ENCODE measurements at places on chromosomes 16 and 17.
A peak's percentile ranks its signal among the peaks of the same experiment; 100 is the strongest.

- no peak for DNase-seq
These were observed 470.2 kb downstream of the PMP22 start for GRCh38 chr17:14794961-14795360.

- no peak for DNase-seq
These were observed 178.9 kb downstream of the C16orf95 start for GRCh38 chr16:87138316-87138715.

DNA sequence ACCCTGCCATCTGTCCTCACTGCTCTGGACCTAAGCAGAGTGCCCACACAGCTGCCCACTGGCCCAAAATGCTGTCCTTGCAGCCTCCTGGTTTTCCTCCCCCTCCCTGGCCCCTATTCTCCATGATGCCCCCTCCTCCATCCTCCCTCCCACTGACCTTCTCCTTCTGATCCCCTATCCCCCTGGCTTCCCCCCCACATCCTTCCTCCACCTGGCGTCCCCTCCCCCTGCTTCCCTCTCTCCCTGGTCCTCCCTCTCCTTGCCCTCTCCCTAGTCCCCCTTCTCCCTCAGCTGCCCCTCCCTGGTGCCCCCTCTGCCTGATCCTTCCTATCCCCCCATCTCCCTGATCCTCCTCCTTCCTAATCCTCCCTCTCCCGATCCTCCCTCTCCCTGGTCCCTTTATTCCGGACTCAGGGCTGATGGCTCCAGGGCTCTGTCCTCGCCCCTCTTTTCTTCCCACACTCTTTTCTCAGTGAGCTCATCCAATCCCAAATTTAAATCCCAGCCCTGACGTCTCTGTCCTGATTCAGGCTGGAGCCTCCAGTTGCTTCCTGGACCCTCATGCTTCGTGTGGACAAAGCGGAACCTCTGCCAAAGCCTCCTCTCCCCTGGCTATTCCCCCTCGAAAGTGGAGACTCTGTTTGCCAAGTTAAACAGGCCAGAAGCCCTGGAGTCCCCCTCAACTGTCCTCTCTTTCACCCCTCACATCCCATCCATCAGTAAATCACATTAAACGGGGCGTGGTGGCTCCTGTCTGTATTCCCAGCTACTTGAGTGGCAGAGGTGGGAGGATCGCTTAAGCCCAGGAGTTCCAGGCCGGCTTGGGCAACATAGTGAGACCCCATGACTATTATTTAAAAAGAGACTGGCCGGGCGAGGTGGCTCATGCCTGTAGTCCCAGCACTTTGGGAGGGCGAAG is 18.1 kb upstream of the RHBDF2 start:
- no peak for DNase-seq

DNA sequence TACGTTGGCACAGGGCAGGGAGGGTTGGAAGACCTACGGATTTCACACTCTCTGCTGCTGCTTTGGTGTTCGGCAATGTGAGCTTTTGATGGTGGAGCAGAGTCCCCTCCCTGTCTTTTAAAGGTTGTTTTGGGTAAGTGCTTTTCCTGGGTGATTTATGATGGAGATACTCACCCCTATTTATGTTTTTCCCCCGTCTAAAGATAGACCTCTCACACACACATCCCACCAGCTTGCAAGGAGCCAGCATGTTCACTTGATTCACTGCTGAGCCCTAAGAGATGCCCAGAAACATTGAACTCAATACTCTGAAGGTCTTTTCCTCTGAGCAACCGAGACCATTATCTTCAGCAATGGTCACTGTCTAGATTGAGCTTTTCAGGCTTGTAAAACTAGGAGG is 8.3 kb downstream of the RBFOX1 start:
- no peak for DNase-seq

GRCh38 chr16:62585041-62585545 is 548.9 kb upstream of the CDH8 start:
- no peak for DNase-seq

DNA sequence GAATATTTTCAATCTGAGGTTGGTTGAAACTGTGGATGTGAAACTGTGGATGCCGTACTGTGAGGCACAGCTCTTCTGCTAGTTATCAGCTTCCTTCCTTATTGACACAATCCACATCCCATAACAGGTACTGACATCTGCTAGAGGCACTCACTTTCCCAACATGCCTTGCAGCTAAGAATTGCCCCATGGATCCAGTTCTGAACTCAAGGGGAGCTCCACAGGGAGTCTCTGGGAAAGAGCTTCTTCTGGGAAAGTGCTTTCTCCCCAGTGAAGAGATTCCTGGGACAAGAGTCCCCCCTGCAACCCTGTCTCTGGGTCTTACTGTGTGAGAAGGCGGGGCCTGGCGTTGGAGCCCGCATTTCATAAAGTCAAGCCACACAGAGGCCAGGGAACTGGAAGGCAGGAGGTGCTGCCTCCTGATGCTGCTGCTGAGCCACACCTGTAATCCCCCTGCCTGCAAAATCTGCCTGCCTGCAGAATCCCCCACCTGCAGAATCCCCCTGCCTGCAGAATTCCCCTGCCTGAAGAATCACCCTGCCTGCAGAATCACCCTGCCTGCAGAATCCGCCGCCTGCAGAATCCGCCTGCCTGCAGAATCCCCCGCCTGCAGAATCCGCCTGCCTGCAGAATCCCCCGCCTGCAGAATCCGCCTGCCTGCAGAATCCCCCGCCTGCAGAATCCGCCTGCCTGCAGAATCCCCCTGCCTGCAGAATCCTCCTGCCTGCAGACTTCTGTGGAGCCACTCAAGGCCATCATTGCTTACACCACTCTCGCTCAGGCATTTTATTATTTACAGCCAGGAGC is 305.4 kb downstream of the FOXL1 start:
- DNase-seq, result no peak

DNA sequence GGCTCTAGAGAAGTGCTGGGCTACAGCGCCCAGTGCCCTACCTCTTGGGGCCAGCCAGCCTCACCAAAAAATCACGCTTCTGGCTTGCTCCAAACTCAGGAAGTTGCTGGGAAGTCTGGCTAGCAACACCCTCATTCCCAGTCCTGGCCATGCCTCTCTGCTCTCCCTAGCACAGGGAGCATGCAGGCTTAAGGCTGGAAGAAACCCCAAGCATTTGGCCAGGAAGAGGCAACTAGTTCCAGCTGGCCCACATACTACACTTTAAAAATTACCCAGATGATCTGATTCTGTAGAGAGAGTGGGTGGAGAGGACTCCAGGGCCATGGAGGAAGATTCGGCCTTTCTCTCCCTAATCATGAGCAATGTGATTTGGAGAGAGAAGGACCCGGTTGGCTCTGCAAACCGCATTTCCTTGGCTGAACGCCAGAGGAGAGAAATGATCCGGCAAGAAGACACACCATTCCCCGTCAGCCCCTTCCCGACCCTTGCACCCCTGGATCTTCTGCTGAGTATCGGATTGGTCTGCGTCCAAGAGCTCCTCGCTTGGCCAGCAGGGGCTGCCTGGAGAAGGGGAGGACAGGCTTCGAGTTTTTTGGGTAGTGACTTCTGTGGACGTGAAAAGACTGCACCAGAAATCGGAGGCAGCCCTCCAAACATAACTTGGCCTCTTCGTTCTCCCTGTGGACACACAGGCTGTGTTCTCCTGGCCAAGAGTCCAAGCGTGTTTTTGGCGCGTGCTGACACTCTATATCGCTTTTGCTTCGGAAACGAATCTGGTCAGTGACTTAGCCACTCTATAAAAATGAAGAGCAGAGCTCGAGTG is 406.3 kb downstream of the WWOX start:
- DNase-seq, result peak; percentile 61

GRCh38 chr16:22216191-22216831 is 10.2 kb downstream of the EEF2K start:
- no peak for DNase-seq

DNA sequence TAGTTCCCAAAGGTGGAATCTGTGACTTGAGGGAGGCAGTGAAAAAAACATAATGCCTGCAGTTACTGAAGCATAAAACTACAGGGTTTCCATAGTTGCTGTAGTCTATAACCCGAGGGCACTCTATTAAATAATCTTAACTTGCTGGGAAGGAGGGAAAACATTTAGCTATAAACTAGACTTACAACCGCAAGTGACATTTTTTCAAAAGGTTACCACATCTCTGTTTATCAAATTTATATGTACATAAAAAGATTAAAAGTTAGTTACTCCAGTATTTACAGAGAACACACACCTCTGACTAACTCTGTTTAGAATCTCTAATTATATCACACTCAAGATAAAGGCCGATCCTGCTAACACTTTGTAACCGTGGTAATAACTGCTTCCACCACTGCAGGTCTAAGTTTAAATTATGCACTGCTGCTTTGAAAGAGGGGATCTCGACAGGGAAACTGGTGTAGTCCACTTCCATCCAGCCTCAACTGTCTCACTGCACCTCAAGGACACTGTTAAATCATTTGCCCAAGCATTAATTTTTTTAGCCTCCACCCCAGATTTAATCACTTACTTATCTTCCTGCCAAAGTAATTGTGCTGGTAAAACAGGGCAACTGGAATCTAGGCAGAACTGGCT is 14.6 kb downstream of the KCNJ16 start:
- DNase-seq, result peak; percentile 23
